ENCODE measurements at places on chromosomes 11 and 22.

DNA sequence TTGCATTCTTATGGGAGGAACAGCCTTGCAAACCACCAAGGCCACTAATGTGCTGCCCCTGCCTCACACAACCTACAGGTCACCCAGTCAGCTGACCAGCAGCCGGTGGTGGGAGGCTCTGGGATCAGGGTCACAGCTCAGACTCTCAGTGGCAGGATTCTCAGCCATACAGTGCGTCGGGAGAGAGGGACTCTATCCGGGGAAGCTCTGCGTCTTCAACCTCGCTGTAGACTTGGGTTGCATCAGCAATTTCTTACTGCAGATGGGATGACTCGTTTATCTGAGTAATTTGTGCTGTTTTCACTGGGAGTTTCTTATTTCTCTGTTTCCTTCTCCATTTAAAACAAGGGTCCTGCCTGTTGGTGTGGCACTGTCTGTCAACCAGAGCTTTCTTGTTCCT lies 257.7 kb downstream of the TBC1D22A start:
- no peak for DNase-seq

- no peak for DNase-seq
Measured at GRCh38 chr11:127998421-127998820, 588.9 kb downstream of the ETS1 start.

GRCh38 chr22:46660604-46661201 lies 40.5 kb downstream of the GRAMD4 start:
- DNase-seq = no peak

DNA sequence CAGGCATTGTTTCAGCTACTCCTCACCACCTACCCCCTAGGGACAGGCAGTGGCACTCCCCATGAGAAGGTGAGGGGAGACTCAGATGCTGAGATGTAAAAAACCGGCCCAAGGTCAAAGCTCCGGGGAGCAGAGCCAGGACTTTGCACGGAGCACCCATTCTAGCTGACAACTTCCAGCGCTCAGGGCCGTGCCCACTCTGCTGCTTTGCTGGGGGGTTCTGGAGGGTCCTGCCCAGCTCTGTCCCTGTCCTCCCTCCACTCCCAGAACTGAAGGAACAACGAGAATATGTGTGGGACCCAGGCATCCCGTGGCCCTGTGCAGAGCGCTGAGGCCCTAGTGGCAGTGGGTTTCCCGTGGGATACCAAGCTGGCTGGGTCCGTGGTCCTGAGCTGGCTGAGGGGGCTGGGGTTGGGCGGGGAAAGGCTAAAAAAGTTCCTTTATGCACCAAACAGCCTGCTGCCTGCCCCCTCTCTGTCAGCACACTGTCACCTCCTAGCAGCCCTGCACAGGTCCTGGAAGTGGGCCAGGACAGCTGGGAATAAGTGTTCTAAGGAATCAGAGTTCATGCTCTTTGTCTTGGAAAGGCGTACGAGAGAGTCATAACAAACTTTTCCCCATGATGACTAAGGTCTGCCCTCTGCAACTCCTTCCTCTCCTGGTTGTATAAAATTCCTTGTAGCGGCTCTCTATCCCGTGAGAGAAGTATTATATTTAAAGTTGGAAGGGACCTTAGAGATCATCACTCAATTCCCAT lies 1.9 kb downstream of the MS4A10 start:
- DNase-seq = no peak

DNA sequence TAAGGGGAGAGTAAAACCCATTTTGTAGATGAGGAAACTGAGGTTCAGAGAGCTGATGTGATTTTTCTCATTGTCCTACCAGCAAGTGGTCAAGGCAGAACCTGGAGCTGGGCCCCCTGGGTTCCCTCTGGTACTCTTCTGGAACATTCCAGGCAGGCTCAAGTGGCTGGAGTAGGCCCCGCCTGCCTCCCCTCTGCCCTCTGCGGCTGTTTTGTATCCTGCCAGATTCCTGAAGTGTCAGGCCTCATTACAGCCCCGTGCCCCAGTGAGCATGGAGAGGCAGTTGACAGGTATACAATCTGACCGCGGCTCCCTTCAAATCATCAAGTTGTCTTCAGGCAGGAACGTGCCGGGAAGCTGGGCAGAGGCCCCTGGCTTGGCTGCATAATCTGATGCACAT lies 94.6 kb upstream of the CD82 start:
- DNase-seq = no peak

DNA sequence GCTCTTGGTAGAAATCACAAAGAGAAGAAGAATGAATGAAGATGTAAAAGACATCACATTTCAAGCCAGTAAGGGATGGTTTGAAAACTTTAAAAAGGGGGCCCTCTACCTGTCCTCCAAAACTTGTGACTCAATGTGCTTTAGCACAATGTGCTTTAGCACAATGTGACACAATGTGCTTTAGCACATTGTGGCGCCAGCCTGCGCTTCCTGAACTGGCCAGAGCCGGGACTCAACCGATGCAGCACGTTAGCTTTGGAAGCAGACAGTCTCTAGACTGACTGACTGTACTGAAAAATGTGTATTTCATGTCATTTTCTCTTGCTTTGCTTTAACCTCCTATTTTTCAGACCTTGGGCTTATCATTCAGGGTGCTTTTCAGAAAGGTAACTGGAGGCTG lies 63.5 kb downstream of the FAM83F start:
- DNase-seq = no peak

DNA sequence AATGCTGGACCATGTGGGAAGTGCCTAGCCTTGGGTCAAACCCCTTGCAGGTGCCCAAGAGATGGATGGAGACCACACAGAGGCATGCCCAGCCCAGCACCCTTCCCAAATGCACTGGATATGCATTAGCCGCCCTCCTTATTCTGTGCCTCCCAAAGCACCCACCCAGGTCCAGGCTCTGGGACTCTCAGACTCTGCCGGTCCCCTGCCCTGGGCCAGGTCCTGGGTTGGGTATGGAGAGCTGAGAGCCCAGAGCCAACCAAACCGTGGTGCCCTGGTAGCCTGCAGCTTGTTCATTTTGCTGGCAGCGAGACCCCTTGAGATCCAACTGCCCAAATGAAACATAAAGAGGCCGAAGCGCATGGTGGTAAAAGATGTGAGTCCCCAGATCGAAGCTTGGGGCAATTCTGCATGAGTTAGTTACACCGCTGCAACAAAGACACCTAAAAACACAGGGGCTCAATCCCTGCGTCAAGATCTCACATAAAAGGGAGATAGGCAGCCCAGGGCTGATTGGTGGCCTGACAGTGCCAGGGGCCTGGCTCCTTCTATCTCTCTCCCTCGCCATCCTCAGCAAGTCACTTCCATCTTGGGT lies 61.5 kb downstream of the MYEOV start:
- DNase-seq = no peak
